ENCODE measurements at places on chromosomes 4 and X.
A peak's percentile ranks its signal among the peaks of the same experiment; 100 is the strongest.

- no peak for DNase-seq
These were observed 295.8 kb upstream of the SLC7A11 start for GRCh38 chr4:138537731-138538490.

DNA sequence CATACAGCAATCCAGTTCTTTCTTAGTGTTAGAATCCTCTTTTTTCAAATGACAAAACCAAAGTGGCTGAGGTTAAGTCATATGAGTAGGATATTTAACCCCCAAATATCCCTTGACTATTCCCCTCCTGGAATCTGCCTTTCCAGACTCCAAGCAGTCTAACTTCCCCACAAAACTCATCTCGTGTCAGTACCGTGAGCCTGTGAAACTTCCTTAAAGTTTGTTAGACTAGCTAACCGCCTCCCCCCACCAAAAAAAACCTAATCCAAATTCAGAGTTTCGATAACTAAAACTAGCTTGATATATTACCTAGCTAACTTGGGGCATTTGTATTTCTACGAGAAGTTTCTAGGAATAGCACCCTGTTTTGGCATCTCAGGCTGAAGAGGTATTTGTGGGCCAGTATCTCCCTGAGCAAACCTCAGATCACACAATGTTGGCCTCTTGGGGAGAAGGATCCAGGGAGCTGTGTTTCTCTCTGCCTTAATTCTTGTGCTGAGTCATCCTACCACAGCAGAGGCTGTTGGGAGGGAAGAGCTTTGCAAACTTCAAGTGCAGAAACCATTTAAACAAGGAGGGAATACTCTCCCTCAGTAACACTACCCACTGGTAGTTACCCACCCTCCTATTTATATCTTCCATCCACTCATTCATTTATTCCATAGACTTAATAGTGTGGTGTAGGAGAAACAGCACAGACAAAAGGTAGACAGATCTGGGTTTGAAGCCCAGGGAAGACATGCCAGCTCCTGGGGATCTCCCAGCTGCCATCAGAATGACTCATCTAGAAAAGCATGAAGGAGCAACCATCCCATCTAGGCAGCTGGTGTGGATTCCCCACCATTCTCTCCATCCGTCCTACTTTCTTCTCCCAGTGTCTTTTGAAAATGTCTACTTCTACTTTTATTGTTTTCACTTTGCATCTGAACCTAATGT lies 39.3 kb upstream of the TXK start:
- DNase-seq: peak; percentile 16

GRCh38 chr4:119851649-119852048 lies 215.0 kb downstream of the MAD2L1 start:
- no peak for DNase-seq

DNA sequence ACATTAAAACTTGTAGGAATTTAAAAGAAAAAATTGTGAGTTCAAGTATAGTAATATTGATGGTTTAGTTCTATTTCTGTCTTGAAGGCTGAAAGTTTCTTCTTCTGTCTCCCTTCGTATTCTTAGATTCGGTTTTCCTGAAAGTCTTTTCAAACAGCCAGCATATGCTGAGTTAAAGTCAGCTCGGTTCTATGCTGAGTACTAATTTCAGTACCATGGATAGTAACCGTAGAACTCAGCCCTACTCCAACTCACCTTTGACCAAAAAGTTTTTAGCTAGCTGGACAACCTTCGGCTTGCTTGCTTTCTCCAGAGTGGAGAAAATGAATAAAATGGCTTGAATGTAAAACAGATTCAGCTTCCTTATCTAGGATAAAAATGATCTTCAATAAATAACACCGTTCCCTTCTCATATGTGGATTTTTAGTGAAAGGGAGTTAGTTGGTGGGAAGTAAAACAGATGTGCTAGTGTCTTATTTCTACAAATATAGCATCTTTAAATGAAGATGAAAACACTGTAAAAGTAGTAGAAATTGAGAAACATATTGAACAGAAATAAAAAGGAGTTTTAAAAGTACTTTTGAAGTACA lies 5.2 kb downstream of the POU4F2 start:
- peak; percentile 53 for DNase-seq

DNA sequence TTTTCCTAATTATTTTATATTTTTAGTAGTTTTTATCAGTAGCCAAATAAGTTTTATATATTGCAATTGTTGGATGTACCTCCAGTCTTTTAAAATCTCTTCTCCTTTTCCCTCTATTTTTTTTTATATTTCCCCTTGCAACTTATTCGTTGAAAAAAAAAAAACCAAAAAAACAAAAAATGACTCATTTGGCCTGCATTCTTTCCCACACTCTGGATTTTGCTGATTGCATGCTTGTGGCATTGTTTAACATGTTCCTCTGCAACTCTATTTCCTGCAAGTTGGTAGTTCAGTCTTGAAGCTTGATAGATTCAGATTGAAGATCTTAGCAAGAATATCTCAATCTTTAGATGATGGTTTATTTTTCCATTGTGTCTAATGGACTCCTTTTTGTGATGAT lies 260.6 kb upstream of the BOD1L1 start:
- peak; percentile 47 for DNase-seq

DNA sequence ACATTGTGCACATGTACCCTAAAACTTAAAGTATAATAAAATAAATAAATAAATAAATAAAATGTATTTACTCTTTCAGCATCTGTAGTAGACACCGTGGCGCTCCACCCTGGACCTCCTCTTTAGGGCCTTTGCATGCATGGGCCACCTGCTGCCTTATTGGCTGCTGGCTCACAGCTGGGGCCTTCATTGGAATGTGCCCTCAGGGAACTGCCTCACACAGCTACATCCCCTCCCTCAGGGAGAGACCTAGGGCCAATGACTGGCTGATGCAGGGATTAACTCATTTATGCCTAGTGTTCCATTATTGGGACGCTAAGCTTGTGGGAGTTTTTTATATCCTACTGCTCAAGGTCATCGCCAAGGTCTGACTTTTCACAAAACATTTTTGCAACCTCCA lies 302.9 kb upstream of the FTHL17 start:
- no peak for DNase-seq

DNA sequence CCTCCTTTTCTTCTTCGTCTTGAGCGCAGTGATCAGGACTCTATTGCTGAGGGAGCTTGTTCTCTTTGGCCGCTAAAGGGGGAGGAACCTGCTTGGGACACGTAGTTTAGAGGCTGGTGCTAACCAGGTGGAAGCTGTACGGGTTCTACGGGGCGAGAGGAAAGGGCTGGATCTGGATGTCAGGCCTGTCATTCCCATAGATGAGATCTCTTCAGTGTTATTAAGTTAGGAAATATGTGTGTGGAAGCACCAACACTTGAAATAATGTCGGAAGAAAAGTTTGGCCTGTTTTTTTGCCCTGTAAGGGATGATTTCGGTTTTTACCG lies 643 bp downstream of the SRP72 start:
- DNase-seq: no peak

DNA sequence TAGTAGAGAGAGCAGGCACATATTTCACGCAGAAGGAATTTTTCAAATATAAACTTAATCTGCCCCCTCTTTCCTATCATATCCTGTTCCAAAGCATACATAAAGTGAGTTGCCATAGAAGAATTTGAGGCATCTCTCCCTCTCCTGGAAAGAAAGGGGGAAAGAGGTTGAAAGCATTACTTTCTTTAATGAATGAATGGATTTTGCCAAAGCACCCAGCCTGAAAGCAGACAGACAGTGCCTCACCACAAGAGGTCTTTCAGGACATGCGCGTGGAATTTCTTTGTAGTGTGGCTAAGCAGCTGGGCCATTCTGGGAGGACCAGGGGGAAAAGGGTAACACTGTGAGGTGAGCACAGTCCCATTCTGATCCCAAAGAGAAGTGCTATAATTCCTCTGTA lies 651.4 kb downstream of the IQCM start:
- peak; percentile 51 for DNase-seq

DNA sequence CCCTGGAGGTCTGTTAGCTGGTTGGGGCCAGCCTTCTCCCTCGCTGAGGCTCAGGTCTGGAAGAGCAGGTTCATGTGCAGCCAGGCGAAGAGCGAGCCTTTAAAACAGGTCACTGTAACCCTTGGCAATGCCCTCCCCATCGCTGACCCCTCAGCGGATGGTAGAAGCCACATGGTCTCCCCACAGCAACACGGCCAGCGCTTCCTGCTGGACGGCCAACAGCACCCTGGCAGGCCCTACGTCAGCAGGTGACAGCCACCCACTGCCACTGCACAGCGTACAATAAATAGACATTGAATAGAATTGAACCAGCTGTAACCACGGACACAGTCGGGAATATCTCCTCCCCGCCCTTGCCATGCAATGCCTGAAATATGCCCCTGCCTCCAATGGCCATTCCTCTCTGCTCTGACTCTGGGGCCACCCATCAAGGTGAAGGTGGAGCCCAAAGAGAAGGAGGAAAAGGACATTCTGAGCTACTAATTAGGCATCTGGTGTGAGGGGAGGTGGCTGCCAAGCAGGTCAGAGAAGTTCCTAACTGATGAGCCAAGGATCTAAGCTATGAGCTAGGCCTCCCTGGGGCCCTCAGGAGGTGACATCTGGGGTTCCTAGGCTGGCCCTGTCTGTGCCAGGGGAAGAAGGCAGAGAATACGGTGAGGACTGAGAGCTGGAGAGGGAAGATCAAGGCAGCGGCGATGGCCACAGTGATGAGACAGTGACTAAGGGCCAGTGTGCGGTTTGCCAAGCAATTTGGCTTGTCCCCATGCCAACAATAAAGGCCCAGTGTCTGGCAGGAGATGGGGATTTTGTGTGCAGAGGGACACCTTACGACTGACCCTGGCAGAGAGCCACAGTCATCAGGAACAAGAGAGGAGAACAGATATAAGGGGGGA lies 202.3 kb downstream of the BCOR start:
- DNase-seq: no peak

- DNase-seq: no peak
These were observed 28.9 kb upstream of the MTMR1 start for GRCh38 chrX:150664290-150664689.

GRCh38 chrX:352181-352580 lies 33.6 kb upstream of the GTPBP6 start:
- no peak for DNase-seq

- no peak for DNase-seq
These were observed 22.4 kb downstream of the TSC22D3 start for GRCh38 chrX:107753187-107753586.

GRCh38 chrX:132127743-132128142 lies at the start of gene FRMD7:
Gene FRMD7, minus strand, starts transcription at chrX:132128020. Its CDS starts 176 bp downstream, at chrX:132127844.
- DNase-seq: no peak

DNA sequence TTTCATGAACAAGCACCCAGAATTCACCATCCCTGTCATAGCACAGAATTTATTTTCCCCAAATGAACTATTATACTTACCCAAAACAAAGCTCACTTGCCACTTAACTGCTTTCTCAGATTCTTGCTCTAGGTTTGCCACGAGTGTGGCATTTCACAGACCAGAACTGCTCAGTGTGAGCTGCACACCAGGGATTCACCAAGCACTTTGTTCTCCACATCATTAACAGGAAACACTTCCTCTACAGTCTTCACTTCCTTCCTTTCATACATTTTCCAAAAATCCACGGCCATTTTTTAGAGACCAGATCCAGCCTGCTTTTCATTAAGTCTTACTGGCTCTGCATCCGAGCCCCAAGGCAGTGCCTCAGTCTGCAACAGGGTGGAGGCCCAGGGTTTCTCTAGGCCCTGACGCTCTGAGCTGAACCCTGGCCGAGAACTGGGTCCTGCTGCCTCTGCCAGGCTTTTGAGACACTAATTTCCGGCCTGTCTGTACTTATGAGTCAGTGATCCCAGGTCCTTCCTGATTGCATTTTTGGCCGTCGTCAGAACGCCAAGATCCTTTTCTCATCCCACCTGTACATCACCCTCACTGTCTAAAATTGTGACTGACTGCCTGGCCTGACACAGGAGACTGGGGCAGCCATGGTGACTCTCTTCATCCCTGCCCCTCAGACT lies 67.6 kb upstream of the MTNR1A start:
- no peak for DNase-seq

DNA sequence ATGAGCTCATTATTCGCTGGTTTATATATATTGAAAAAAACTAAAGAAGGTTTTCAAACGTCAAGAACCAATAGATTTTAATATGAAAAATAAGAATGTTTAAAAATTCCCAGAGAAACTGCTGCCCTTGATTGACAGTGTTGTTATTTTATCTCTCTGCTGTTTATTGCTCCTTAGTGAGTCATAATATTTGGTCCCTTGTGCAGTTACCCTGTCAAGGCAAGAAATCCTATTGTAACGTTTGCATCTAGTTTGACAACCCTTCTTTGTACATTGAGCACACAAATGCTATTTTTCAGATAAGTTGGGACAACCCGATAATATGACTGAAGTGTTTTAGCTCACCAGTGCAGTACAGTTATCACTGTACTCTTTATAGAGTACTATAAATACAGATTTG lies 349.4 kb downstream of the CCSER1 start:
- no peak for DNase-seq

DNA sequence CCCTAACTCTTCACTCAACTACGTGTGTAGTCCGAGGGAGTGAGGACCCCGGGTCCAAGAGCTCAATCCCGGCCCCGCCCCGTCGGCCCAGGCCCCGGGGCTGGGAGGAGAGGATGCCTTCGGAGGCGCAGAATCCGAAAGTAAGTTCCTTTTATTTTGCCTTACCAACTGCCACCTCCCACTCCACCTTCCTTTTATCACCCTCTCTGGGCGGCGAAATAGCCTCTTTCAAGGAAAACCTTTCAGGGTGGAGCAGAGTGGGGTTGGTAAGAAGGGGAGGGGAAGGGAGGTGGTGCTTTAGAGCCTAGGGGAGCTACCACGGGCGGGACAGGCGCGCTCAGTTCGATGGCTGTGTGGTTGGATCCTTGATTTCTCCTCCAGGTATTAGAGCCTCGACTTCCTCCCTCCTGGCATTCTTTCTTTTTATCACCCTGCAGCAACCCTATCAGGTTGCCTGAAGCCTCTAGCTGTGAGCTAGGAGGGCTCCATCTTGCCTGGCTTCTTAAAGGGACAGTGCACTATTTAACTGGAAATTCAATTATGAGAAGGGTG lies 191.2 kb downstream of the RRAGB start:
- DNase-seq: peak; percentile 9

DNA sequence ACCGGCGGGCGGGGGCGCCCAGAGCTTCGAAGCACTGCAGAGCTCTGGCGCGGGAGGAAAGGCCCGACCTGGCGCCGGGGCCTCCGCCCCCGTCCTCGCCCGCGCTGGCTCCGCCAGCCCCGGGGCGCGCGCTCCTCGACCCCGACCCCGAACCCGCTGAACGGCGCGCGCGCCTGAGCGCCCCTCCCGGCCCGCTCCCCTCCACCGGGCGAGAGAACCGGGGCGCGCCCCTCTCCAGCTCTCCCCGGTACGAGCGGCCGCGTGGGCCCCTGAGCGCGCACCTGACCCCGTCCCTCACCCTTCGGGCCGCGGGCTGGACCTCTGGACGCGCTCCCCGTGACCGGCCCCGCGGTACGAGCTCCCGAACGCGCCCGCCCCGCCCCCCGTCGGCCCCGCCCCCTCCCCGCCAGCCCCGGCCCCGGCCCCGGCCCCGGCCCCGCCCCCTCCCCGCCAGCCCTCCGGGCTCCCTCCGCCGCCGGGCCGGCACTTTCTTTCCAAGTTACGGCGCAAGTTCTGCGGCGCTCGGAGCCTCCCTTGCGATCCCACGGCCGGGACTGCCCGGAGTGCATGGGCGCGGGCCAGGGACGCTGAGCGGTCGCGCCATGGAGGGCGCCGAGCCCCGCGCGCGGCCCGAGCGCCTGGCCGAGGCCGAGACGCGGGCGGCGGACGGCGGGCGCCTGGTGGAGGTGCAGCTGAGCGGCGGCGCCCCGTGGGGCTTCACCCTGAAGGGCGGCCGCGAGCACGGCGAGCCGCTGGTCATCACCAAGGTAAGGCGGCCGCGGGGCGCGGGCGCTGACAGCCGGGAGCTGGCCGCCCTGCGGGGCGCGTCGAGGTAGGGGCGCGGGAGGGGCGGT lies at the start of gene SHROOM2:
TSS of gene SHROOM2 (plus strand) at position 486 of the 854 bp plus-strand sequence. CDS start at position 603, 117 bp downstream.
- DNase-seq: no peak
